Lung (tissue), 17 donors: ENCODE measurements at places on chromosomes 16 and 17. TPM values are rescaled to one million over a fixed set of nuclear protein-coding genes. Genes with fewer than 3 reads are reported as not detected.
A peak's percentile ranks its signal among the peaks of the same experiment; 100 is the strongest.

The CLTC gene
- total RNA-seq = 246 TPM

The TBC1D3C gene
- not detected for total RNA-seq

The ACSM2A gene
- total RNA-seq = not detected

The CEP295NL gene
- 8.3 TPM for total RNA-seq

DNA sequence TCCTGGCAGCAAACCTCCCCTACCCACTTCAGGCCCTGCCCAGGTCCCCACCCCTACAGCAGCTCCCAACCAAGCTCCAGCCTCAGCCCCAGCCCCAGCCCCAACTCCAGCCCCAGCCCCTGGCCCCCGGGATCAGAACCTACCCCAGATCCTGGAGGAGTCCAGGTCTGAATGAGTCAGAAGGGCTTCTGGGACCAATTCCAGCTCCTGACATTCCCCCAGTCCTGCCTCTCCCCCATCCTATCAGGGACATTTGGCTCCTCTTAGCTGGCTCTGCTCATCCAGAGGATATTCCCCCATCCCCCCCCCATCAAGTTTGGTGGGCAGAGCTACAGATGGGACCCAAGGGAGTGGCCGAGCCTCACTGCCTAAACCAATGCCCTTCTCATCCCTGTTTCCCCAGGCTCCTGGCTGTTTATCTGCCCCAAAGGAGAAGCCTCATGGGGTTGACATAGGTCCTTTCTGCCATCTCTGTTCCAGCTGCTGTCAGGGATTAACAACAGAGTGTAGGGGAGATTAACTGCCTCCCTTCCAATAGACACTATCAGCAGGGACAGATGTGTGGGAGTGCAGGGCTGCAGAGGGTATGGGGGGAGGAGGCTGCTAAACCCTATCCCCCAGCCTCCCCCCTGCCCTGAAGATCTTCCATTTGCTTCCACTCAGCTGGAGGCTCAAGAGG is 16.5 kb downstream of the CNTNAP1 start:
- DNase-seq = no peak

- DNase-seq = peak; percentile 33
Observed at GRCh38 chr16:5056352-5056751, 9.4 kb downstream of the C16orf89 start.

GRCh38 chr17:34598161-34598776 is 18.9 kb downstream of the TMEM132E start:
- DNase-seq = no peak

DNA sequence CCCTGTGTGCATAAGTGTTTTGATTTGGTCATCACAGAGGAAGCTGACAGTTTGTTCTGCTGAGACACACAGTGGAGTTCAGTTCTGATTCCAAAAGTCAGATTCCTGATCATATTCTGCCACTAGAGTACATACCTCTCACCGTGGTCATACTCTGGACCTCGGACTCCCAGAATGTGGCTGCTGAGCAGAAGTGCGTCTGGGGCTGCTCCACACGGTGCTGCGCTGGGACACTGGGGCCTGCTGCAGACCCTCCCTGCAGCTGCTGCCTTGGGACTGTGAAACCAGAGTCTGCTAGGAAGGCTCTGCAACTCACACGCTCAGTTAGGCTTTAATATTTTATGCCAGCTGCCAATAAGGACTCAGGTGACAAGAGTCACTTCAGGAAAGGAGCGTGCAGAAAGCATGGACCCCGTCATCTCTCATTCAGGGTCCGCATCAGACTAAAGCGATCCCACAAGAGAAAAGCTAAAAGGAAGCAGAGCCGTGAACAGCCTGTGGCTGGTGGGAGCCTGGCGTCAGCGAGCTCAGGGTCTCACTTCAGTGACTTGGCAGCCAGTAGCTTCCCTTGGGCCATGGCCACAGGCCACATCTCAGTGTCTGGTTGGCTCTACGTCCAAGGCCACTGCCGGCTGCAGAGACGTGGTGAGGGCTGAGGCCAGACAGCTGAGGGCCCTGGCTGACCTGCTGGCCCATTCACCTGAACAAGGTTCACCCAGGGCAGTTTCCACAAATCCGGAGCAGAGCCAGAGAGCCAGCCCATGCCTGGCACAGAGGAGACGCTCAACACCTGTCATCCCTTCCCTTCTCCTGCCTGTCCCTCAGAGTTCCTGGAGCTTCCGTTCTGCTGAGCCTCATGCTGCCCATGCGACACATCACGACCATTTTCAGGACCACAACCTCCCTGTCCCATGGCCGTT is 24.7 kb upstream of the KIFC3 start:
- no peak for DNase-seq

DNA sequence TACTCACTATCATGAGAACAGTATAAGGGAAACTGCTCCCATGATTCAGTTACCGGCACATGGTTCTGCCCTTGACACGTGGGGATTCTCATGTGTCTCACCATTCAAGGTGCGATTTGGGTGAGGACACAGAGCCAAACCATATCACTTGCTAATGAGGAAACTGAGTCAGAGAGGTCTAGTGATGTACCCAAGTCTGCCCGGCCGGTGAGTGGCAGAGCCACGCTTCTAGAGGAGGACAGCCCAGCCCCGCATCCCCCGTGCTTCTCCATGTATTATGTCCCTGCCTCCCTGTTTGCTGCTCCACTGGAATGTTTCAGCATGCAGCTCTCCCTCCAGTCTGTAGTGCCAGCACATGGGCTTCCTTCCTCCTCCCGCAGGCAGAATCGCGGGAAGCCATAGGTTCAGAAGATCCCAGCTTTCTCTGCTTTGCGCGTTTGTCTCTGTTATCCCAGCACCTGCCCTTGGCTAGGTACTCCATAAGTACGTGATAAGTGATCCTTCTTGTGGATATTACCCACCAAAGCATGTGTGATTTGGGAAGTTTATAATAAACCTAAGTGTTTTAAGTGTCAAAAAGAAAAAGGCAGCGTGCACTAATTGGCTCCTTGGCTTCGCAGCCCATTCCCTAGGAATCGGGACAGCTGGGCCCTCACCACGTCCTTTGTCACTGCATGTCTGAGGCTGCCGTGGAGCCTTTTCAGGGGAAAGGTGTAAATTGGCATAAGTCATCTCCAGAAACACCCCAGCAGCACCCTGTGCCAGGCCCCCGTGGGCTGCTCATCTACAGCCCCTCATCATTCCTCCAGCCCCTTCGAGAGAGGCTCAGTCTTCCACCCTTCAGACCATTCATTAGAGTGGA is 103.8 kb downstream of the CLEC16A start:
- DNase-seq = no peak
